Forelimb muscle (tissue), 1 donor: ENCODE measurements at places on chromosomes 13 and 19. TPM values are rescaled to one million over a fixed set of nuclear protein-coding genes. Genes with fewer than 3 reads are reported as not detected.

The ZNF808 gene
- 6.5 TPM for polyA plus RNA-seq

- no peak for DNase-seq
Measured at GRCh38 chr19:14416817-14417231, 2.3 kb downstream of the DDX39A start.

DNA sequence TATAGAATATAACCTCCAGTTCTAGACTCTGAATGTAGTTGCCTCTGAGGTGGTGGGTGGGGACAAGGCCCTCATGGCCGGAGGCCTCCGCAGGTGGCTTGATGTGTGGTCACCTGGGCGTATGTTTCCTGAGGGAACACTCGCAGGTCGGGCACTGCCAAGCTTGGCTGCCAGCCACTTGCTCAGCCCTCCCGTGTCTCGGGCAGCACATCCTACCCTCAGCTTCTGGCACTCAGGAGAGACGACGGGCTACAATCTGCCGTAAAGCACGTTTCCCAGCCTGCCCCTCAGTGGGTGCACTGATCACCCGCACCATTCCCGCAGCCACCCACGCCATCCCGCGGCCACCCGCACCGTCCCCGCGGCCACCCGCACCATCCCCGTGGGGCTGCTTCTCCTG, 15.2 kb downstream of the THOP1 start:
- no peak for DNase-seq

The GMIP gene
- 2.5 TPM for polyA plus RNA-seq

DNA sequence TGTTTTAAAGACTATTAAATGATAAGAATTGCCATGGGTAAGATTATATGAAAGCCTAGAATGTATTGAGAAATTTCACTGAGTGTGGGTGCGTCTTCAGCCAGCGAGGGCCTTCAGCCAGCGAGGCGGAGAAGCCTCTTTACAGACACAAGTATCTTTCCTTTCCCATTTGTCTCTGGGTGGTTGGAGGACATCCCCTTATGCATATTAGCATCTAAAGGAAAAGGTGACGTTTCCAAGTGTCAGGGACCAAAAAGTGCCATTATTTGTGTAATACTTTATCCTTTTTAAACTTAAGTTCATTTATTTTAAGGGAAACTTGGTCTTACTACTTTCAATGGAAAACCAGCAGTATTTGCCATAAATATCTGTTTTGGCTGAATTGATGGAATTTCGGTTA, 22.2 kb downstream of the SMARCA4 start:
- no peak for DNase-seq

DNA sequence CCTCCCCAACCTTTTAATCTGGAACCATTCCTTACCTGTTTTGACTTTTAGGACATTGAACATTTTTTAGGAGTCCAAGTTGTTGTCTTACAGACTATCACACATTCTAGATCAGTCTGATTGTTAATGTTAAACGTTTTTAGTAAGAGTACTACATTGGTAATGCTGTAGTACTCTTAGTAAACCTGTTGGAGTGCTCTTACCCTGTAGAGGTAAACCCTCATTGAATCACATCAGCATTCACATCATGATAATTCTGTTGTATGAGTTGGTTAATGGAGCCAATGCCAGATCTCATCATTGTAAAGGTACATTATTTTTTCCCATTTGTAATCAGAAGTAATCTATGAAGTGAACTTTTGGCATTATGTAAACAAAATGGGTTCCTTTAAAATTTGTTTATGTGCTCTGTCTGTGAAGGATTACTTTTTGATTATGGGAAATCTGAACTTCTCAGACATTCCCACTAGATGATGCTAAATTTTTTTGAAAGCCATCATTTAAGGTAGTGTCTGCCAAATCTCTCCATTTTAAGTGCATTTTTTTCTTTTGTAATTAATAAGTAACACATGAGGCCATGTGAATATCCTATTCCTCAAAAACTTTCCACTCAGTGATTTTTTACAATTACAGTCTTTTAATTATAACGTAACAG, 55.2 kb downstream of the VWA8 start:
- DNase-seq = no peak

The ZNF761 gene
- 9.5 TPM for polyA plus RNA-seq

- no peak for DNase-seq
Measured at GRCh38 chr19:18500376-18500775, 21.5 kb downstream of the ELL start.

The DIAPH3 gene
- polyA plus RNA-seq = 6.5 TPM

- DNase-seq = no peak
Measured at GRCh38 chr19:16259385-16260159, 61.9 kb downstream of the AP1M1 start.

DNA sequence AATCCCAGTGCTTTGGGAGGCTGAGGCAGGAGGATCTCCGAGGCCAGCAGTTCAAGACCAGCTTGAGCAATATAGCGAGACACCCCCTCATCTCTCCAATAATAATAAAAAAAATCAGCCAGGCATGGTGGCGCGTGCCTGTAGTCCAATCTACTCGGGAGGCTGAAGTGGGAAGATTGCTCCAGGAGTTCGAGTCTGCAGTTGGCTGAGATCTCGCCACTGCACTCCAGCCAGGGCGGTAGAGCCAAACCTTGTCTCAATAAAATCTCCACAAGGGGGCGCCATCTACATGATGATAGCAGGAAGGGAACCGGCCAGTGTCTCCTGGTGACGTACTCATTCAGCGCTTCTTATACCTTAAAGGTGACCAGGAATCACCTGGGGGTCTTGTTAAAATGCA, 13.6 kb upstream of the C5AR1 start:
- no peak for DNase-seq

DNA sequence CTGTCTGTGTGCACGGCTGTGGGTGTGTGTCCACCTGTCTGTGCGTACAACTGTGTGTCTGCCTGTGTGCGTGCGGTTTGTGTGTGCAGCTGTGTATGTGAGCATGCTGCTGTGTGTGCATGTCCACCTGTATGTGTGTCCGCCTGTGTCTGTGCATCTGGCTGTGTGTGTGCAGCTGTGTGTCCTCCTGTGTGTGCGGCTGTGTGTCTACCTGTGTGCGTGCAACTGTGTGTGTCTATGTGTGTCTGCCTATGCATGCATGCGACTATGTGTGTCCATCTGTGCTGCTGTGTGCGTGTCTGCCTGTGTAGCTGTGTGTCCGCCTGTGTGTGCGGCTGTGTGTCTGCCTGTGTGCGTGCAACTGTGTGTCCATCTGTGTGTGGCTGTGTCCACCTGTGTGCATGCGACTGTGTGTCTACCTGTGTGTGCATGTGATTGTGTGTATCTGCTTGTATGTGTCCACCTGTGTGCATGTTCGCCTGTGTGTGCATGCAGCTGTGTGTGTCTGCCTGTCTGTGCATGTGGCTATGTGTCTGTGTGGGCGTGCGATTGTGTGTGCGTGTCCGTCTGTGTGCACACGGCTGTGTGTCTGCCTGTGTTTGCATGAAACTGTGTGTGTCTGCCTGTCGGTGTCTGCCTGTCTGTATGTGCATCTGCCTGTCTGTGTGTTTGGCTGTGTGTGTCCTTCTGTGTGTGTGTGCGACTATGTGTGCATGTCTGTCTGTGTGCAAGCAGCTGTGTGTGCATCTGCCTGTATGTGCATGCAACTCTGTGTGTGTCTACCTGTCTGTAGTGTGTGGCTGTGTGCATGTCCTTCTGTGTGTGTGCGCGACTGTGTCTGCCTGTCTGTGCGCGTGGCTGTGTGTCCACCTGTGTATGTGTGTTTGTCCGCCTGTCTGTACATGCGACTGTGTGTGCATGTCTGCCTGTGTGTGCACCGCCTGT, 57.1 kb upstream of the C13orf46 start:
- no peak for DNase-seq

The FOXO1 gene
- polyA plus RNA-seq = 10.2 TPM
